Left ventricle myocardium inferior (tissue), 1 donor: ENCODE measurements at places on chromosomes 16 and 17. TPM values are rescaled to one million over a fixed set of nuclear protein-coding genes. Genes with fewer than 3 reads are reported as not detected.

Gene PDE6G
- not detected for total RNA-seq

Gene FOXJ1
- total RNA-seq, result not detected

Gene NPIPB13
- total RNA-seq, result 2.0 TPM

Gene MT1A
- 1.2 TPM for total RNA-seq

Gene TBC1D26
- total RNA-seq, result not detected

Gene SECTM1
- 3.9 TPM for total RNA-seq

Gene AOC2
- total RNA-seq, result 0.44 TPM

Gene SLC5A11
- 0.14 TPM for total RNA-seq

Gene PRAC2
- not detected for total RNA-seq

- DNase-seq, result no peak
These were observed 13.4 kb upstream of the SLC38A8 start for GRCh38 chr16:84055801-84056634.

DNA sequence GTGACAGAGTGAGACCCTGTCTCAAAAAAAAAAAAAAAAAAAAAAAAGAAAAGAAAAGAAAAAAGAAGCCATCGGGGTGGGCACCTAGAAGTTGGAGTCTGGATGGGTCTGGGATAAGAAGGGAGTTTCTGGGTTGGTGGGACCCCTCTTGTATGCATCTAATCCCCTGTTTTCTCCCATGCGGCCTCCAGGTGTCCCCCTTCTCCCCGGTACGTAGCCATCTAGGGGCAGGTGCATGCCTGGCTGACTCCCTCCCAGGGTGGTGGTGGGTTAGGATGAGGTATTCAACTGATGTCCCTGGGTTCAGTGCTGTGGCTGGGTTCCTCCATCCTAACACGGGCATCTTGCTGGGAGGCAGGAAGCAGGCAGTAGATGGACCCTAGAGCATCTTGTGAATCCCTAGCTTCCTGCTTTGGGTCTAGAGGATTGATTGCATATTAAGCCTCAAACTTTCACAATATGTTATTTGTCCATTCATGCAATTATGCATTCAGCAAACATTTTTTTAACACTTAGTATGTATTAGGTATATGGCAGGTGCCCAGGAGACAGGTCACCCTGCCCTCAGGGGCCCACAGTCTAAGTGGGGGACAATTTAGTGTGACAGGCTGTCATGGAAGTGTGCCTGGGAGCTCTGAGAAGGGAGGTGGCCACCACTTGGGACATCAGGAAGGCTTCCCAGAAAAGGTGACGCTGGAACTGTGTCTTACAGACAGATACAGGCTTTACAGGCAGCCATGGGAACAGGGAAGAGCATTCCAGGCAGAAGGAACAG lies 13.1 kb downstream of the FMNL1 start:
- no peak for DNase-seq

GRCh38 chr16:1785846-1786170 lies 3.0 kb downstream of the NUBP2 start:
- peak; percentile 8 for DNase-seq

DNA sequence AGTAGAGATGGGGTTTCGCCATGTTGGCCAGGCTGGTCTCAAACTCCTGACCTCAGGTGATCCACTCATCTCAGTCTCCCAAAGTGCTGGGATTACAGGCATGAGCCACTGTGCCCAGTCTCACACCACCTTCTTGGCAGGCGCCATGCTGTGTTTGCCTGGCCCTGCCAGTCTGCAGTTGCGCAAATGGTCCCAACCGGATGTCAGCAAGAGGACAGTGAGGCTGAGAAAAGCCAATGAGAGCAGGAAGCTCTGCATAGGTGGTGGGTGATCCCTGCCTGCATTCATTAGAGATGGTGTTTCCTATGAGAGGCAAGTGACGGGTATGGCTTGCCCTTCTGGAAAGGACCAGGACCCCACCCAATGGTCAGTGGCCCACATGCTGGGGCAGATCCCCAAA lies 59.3 kb downstream of the PECAM1 start:
- DNase-seq, result no peak

DNA sequence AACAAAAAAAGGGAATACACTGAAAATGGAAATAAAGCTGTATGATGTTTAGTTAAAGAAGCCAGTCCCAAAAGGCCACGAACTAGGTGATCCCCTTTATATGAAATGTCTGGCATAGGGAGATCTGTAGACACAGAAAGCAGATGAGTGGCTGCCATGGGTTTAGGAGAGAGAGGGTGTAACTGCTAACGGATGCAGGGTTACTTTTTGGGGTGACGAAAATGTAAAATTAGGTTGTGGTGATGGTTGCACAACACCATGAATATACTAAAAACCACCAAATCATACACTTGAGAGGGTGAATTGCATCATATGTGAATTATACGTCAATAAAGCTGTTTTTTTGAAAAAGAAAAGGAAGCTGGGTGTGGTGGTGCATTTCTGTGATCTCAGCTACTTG lies 99.6 kb downstream of the ADCY9 start:
- no peak for DNase-seq

GRCh38 chr17:60134396-60135150 lies 15.2 kb upstream of the CA4 start:
- DNase-seq, result no peak

- no peak for DNase-seq
These were observed 105.4 kb downstream of the ZNF423 start for GRCh38 chr16:49750341-49751000.

- no peak for DNase-seq
These were observed 30.1 kb downstream of the ADAMTS18 start for GRCh38 chr16:77404775-77405174.

DNA sequence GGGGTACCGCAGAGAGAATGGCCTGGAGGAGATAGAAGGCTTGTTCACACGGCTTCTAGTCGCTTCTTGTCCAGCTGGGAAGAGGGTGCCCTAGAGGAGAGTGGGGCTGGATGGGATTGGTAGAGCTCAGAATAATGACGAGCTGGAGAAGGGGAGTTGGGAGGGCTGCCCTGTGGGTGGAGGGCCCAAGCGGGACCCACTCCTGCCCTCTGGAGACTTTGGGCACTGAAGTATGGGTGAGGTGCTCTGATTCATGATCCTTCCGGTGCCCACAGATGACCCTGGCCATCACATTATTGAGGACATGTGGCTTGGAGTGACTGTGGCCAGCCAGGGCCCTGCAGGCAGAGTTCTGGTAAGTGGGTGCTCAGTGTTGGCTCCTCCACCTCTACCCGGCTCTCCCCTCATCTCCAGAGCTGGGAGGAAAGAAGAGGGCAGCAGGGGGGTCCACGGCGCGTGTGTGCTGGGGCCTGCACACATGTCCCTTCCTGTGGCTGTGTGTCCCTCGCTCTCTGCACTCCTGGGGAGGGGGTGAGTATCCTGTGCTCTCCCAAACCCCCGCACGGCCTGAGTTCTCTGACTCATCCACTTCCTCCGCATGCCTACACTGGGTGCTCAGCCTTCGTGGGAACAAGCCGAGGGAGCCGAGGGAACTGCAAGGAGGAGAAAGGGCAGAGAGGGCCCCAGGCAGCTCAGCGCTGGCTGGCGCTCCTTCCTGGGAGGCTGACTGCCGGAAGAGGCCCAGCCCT lies 8.5 kb downstream of the ITGA3 start:
- no peak for DNase-seq

DNA sequence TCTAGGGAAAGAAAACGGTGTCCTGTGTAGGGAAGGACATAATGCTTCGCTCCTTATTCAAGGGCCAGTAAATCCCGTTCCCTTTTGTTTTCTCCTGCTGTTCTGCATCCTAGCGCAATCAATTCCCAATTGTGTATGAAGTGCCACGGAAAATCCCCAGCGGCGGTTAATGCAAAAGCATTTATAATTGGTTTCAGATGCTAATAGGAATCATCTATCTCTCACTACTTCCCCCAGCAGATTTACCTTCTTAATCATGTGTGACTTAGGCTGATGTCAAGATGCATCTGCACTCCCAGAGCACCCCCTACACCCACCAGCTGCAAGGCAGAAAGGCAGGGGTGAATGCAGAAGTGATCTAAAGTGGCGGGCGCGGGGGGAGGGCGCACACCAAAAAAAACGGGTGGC lies 32.7 kb upstream of the SSTR2 start:
- DNase-seq, result no peak

- DNase-seq, result no peak
These were observed 73.4 kb upstream of the GSG1L start for GRCh38 chr16:28136751-28137434.

DNA sequence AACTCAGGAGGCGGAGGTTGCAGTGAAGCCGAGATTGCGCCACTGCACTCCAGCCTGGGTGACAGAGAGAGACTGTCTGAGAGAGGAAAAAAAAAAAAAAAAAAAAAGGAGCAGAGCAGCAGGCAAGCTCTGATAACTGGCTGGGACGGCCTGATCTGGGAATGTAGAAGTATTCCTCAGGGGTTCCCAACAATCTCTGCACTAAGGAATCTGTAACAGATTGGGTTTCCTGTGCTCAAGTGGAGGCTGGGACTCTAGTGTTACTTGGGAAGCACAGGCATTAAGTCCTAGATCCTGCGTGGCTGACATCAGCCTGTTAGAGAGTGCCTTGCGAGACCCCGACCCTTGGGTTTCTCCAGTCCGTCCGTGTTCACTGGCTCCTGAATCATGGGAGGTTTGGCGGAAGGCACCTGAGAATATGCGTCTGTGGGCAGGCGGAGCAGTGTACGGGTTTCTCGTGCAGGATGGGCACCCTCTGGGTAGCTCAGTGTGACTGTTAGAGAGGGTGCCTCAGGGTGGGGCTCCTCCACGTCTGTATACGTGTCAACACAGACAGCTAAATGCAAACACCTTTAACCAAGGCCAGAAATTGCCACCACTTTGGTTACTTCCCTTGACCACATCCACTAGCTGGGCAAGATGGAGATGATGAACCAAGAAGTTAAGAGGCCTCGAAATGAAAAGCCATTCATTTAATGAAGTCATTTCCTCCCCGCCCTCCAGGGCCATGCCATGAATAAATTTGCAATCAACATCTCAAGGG lies 174.9 kb upstream of the RPL38 start:
- DNase-seq, result no peak

GRCh38 chr17:39549747-39550573 lies 57.8 kb downstream of the NEUROD2 start:
- no peak for DNase-seq

DNA sequence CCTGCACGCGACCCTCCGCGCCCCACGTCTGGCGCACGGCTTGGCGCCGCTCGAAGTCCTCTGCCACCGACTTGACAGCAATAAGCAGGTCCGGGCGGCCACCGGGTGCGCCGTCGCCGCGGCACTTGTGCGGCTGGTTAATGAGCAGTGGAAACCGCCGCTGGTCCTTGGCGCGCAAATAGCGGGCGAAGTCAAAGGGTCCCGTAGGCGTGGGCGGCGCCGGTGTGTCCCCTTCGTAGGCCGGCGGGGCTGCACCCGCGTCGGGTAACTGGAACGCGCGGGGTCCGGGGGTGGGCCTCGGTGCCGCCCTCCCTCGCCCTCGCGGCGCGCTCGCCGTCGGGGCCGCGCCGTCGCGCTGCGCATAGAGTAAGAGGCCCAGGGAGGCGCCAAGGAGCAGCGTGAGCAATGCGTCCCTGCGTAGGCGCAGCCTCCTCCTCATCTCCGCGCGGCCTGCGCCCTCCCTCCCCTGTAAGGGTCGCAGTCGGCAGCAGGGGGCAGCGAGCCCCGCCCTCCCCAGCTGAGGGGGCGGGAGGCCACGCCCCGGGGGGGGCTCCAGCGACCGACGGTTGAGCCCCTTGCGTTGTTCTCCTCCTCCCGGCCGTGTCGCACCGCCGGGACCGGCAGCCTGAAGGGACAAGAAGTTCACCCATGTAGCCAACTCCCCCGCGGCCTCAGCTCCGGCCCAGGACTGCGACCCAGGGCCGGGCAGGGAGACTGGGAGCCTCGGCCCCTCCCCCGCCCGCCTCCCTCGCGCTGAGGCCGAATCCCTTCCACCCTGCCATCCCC lies 558 bp downstream of the B3GNT9 start:
- peak; percentile 56 for DNase-seq

DNA sequence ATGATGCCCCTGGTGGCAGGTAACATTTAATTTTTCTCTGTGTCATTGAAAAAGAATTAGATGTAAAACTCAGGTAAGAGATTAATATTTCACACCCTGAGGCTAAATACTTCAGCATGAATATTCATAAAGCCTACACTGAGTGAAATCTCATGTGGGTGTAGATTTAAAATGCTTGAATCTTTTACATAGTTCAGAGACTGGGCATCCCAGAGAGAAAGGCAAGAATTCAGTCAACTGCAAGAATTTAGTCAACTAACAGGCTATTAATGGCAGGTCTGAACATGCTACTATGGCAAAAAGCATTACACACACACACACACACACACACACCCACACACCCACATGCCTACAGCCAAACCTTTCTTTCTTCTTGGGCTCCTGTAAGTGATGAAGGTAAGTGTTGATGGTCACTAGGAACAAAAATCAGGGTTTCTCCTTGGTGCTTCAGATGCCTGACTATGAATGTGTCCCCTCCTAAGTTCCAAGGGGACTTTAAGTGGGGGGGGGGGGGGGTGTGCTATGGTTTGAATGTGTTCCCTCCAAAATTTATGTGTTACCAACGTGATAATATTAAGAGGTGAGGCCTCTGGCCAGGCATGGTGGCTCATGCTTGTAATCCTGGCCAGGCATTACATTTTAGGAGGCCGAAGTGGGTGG lies 63.7 kb upstream of the PSMD7 start:
- no peak for DNase-seq
